ENCODE measurements at places on chromosomes 3 and 15.

GRCh38 chr15:95227235-95227634 lies 995.9 kb downstream of the MCTP2 start:
- no peak for DNase-seq

GRCh38 chr3:39407773-39408492 lies 1.4 kb downstream of the RPSA start:
- DNase-seq: no peak

- DNase-seq: no peak
These were observed 3.7 kb downstream of the IQSEC1 start for GRCh38 chr3:13069495-13069894.

DNA sequence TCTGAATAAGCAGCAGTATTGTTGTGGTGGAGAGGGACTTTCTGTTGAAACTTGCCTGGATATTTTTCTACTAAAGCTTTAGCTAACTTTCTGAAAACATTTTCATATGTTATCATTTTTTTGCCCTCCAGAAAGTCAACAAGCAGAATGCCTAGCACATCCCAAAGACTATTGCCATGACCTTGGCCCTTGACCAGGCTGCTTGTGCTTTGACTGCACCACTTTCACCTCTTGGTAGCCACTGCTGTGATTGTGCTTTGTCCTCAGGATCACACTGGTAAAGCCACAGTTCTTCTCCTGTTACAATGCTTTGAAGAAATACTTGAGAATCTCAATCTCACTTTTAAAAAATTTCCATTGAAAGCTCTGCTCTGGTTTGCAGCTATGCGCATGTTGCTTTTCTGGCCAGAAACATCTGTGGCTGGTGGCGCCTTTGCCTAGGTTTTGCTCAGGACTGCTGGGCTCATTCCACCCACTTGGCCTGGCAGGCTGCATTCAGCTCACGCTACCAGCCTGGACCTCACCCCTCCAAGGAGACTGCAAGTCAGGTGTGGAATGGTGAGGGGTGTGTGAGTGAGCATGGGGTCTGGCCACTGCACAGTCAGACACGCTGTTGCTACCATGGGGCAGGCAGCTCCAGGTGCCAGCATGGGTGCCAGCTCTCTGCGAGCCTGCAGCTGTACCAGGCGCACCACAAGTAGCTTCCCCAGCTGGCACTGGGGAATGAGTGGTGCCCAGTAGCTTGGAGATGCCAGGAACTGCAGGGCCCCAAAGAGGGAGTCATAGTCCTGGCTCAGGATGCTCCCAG lies 89.8 kb upstream of the TNFSF10 start:
- DNase-seq: no peak

DNA sequence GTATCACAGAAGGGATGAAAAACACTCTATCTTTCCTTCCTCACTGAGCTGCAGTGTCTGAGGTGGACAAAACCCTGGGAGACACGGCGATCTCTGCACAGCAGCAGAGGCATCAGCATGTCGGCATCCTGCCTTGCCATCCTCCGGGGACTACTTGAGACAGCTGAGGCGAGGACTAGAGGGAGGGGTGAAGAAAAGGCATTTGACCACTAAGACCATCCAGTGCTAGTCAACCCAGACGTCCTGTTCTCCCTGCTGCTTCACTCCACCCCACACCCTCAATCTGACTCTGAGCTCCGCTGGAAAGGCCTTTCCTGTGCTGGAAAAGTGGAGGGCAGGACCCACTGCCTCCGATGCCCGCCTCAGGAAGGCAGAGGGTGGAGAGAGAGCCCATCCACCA lies 67.3 kb downstream of the VGLL4 start:
- DNase-seq: no peak

DNA sequence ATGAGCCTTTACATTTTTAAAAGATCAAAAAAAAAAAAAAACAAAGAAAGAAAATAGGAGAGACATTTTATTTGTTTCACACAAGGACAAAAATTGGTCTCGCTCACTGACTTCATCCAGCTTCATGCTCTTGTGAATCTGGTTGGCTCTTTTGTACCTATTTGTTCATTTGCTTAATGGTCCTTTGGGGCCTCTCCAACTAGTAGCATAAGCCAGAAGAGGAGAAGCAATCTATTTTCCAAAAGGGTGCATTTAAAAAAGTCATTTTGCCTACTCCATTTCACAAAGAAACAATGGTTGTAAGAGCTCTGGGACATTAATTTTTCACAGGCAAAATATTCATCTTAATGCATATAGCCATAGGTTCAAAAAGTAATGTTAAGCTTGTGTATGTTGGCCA lies 168.3 kb upstream of the ADAMTS9 start:
- no peak for DNase-seq

GRCh38 chr3:148833223-148833622 lies 5.6 kb downstream of the CPB1 start:
- DNase-seq: no peak

GRCh38 chr15:67406257-67406861 lies 114.6 kb upstream of the C15orf61 start:
- no peak for DNase-seq

- no peak for DNase-seq
These were observed 2.9 kb downstream of the SHOX2 start for GRCh38 chr3:158103081-158103886.

DNA sequence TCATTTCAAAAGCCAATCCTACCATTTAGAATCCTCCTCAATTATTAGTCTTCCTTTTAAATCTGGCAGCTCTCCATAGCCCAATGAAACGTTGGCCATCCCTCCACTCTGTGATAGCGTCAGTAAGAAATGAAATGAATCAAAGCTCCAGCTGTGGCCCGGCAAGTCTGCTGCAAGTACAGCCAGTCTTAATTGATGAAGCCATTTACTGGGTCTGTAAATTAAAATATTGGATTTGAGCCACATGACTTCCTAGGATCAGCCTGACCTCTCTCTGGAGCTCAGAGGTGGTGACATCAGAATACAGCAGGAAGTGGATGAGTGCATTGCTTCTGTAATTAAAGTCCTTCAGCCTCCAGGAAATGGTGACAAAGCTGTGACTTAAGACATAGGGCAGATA lies 347.0 kb upstream of the LMCD1 start:
- no peak for DNase-seq

DNA sequence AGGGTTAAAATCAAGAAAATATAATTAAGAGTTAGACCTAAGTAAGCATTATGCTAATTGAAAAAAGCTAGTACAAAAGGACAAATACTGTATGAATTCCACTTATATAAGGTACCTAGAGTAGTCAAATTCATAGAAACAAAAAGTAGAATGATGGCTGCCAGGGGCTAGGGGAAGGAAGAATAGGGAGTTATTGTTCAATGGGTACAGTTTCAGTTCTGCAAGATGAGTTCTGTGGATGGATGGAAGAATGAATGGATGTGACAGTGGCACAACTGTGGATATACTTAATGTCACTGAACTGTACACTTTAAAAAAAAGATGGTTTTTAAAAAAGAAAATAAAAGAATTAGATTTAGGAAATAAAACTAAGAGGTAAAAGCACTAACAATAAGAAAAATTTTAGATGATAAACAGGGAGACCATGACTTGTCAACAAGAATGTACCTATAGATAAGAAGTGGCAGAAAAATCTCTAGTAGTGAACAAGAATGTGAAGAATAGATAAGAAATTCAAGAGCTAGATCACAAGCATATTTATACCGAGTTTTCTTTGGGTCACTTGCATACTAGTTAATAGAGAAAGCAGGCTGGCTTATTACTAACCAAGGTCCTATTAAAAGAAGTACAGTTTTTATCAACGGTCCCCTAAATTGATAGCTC lies 5.5 kb downstream of the IFT80 start:
- no peak for DNase-seq

DNA sequence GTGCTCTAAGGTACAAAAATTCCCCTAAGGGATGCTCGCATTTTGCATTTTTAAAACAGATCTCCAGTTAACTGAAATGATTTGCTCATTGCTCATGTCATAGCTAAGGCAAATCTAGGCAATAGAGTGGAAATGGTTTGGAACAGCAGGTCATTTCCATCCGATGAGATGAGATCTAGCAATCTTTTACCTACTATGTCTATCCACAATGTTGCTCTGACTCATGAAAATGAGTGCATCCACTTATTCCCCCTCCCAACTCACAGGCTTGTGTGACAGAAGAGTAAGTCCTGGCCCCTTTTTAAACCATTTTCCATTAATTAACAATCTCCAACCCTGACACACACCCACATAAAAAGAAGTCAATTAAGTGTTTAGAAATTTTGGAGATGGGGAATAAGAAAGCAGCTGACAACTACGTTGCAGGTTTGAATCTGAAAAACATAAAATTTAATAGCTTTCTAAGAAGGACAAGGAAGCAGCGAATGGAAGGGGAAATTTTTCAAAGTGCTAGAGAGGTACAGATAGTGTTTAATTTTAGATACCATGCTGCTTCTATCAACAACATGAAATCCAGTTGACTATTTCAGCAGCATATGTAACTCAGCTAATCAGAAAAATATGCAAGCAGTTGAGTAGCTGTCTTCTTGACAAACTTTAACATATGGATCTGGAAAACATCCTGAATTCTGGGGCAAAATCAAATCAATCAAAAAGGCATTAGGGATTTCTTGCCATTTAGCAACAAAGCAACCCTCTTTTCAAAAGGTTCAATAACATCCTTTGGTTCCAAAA lies 112.0 kb downstream of the TMCO5A start:
- DNase-seq: no peak

GRCh38 chr3:53120336-53120735 lies 9.9 kb downstream of the RFT1 start:
- DNase-seq: no peak

- DNase-seq: no peak
These were observed 36.7 kb upstream of the SLC7A14 start for GRCh38 chr3:170622369-170623159.

Measured in stimulated activated CD8-positive, alpha-beta memory T cell treated with anti-CD3 and anti-CD28 coated beads, Interleukin-2, amount 100 ng/mL, for 1 hour (primary cell).